ENCODE measurements at places on chromosomes 2 and 18.

DNA sequence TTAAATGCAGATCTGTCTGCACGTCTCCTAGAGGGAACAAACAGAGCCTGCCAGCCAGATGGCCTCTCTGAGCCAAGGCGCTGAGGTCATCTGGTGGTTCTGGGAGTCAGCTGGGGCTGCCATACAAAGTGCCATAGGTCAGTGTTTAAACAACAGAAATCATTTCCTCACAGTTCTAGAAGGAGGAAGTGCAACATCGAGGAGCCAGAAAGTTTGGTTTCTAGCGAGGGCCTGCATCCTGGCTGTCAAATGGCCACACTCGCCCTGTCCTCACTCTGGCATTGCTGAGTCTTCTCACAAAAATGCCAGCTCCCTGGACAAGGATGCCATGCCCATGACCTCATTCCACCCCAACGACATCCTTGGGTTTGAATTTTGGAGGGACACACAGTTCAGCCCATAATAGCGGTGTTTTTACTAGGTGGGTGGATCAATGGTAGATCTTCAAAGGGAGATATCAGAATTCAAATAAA, 59.6 kb downstream of the MYT1L start:
- DNase-seq = no peak

GRCh38 chr2:46246790-46247189, 50.4 kb upstream of the EPAS1 start:
- DNase-seq = no peak

DNA sequence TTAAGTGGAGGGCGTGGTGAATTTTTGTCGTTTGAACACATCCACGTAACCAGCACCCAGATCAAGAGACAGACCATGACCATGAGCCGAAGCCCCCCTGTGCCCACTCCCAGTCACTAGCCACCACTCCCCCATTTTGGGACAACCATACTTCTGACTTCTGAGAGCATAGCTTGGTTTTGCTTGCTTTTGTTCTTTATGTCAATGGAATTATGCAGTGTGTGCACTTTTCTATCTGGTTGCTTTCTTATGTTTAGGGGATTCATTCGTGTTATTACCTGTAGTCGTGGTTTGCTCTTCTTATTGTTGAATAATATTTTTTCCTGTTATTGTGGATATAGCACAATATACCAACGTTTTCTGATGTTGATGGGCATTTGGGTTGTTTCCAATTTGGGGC, 141.7 kb downstream of the GLI2 start:
- DNase-seq = no peak

- no peak for DNase-seq
These were observed 8.5 kb upstream of the RMDN2 start for GRCh38 chr2:37916512-37917082.

GRCh38 chr2:217386041-217386440, 526.2 kb upstream of the TNP1 start:
- DNase-seq = no peak

DNA sequence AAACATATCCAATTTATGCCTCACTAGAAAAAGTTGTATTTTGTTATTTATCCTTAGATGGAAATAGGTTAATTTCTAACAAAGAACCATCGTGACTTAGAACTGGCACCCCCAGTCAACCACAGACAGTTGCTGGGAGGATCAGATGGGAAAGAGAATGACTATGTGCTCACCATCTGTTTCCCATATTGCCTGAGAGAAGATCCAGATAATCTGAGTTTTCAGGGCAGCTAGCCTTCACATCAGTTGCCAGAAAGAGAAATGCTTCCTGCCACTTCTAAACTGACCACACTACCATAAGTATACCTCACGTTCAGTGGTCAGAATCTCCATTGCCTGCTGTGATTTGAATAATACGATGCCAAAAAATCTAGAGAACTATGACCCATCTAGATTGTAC, 28.4 kb upstream of the NEB start:
- no peak for DNase-seq

DNA sequence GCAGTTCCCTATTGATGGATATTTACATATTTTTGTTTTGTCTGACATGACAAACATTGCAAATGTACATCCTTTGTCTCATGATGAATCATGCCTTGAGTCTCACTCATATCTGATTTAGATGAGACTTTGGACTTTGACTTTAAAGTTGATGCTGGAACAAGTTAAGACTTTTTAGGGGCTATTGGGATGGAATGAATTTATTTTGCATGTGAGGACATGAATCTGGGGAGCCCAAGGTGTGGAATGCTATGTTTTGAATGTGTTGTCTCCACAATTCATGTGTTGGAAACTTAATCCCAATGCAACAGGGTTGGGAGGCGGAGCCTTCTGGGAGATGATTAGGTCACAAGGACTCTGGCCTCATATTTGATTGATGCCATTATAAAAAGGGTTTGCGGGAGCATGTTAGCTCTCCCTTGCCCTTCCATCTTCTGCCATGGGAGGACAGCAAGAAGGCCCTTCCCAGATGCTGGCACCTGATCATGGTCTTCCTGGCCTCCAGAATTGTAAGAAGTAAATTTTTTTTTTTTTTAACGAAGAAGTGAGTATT, 29.1 kb upstream of the INO80D start:
- DNase-seq = no peak

GRCh38 chr18:9146224-9146623, 9.6 kb downstream of the ANKRD12 start:
- no peak for DNase-seq

DNA sequence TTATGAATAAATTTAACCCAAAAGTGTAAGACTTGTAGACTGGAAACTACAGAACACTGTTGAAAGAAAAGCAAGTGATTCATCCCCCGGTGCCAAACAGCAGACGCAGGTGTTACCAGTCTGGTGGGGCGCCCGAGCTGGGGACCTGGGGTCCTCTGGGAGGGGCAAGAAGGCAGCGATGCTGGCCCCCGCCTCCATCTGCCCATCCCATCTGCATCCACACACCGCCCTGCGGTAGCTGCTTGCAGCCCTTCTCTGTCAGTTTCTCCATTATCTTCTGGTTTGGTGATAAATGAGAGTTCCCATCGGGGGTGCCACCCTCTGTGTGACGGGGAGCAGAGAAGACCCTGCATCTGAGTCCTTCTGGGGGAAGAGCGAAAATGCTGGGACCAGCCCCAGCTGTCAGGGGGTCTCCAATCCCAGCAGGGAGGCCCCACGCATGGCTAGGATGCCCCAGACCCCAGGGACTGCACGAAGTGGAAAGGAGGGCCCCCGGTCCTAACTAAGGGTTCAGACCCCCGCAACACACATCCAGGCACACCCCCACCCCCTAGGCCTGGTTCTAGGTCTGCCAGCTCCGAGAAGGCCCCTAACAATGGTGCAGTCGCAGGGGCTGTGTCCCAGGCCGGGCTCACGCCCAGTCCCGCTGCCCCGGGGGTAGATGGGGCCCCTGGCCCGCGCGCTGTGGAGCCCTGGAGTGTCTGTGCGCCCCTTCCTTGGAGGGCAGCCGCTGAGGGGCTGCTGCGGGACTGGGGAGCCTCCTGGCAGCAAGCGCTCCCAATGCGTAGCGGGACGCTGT, 686 bp upstream of the RGPD8 start:
- DNase-seq = no peak

DNA sequence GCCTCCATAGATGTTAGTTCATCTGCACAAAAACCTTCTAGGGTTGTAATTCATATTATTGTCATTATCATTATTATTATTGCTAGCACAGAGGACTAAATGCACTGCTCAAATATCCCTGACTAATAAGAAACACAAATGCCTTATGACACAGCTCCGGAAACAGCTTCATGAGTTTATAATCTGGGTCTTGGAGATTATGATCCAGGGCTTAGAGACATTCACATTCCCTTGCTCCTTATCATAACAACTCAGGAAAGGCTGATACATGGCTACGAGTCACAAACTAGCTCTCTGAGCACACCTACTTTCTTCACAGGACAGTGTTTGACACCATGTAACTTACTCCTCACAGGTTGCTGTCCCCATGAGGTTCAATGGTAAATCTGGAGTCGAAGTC, 102.2 kb upstream of the TTC39C start:
- no peak for DNase-seq

GRCh38 chr2:203018181-203018580, 3.5 kb downstream of the NBEAL1 start:
- no peak for DNase-seq

GRCh38 chr2:159098361-159098760, 129.9 kb downstream of the TANC1 start:
- DNase-seq = no peak

- peak; percentile 90 for DNase-seq
These were observed 19.8 kb upstream of the PDIA6 start for GRCh38 chr2:10832203-10832936.

Measured in NCI-H2107 (cell line).